ENCODE measurements at places on chromosomes 2 and 18. TPM values are rescaled to one million over a fixed set of nuclear protein-coding genes. Genes with fewer than 3 reads are reported as not detected.

GRCh38 chr18:10041180-10041579 is 127.4 kb downstream of the VAPA start:
- no peak overlapping the region for H3K4me3 ChIP-seq
- H3K4me1 ChIP-seq, result no peaks in the 10 kb centered on the region
- H3K36me3 ChIP-seq, result no peaks in the 10 kb centered on the region
- peak overlapping the region; percentile 44 for H3K27ac ChIP-seq
- no peaks in the 10 kb centered on the region for H3K27me3 ChIP-seq

DNA sequence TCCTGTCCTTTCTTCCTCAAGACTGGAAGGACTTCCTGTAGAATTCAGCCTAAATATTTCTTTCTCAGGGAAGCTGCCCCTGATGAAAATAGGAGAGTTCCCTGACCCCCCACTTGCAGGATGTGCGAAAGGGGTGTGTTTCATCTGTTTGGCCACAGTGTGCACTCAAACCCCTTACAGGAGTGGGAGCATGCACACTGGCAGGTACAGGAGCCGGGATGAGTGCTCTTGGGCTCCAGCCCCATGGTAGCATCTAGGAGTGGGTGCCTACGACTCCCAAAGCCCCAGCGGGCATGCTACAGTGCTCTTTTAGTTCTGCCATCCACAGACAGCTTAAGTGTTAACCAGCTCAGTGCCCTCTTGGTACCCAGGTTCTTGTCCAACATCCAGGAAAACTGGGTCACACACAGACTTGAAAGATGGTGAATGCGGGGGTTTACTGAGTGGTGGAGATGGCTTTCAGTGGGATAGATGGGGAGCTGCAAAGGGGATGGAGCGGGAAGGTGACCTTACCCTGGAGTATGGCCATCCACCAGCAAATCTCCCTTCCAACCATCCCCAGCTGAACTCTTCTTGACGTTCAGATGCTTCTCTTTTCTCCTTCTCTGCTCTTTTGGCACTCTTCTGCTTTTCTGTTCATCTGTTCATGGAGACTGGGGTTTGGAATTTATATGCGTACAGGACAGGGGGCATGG is 295.0 kb upstream of the NCKAP5 start:
- no peaks in the 10 kb centered on the region for H3K27me3 ChIP-seq
- H3K36me3 ChIP-seq, result no peaks in the 10 kb centered on the region
- no peak overlapping the region for H3K27ac ChIP-seq
- no peak overlapping the region for H3K4me3 ChIP-seq
- no peaks in the 10 kb centered on the region for H3K4me1 ChIP-seq
- DNase-seq, result no peak

- no peak overlapping the region for H3K27ac ChIP-seq
- no peaks in the 10 kb centered on the region for H3K4me1 ChIP-seq
Measured at GRCh38 chr18:63169853-63170252, 149.7 kb downstream of the BCL2 start.

GRCh38 chr2:40535972-40536371 is 84.1 kb upstream of the SLC8A1 start:
- H3K36me3 ChIP-seq, result no peaks in the 10 kb centered on the region
- H3K27me3 ChIP-seq, result no peaks in the 10 kb centered on the region

The CPO gene
- not detected for total RNA-seq

The KCNF1 gene
- 0.22 TPM for total RNA-seq

GRCh38 chr18:72898870-72899269 is 31.1 kb upstream of the NETO1 start:
- no peak overlapping the region for H3K4me3 ChIP-seq
- H3K36me3 ChIP-seq, result no peaks in the 10 kb centered on the region
- H3K4me1 ChIP-seq, result no peaks in the 10 kb centered on the region
- no peak overlapping the region for H3K27ac ChIP-seq
- DNase-seq, result no peak
